Stimulated activated CD4-positive, alpha-beta T cell treated with anti-CD3 and anti-CD28 coated beads, Interleukin-15, amount 100 ng/mL, for 24 hours (primary cell): ENCODE measurements at places on chromosomes 4 and X.

DNA sequence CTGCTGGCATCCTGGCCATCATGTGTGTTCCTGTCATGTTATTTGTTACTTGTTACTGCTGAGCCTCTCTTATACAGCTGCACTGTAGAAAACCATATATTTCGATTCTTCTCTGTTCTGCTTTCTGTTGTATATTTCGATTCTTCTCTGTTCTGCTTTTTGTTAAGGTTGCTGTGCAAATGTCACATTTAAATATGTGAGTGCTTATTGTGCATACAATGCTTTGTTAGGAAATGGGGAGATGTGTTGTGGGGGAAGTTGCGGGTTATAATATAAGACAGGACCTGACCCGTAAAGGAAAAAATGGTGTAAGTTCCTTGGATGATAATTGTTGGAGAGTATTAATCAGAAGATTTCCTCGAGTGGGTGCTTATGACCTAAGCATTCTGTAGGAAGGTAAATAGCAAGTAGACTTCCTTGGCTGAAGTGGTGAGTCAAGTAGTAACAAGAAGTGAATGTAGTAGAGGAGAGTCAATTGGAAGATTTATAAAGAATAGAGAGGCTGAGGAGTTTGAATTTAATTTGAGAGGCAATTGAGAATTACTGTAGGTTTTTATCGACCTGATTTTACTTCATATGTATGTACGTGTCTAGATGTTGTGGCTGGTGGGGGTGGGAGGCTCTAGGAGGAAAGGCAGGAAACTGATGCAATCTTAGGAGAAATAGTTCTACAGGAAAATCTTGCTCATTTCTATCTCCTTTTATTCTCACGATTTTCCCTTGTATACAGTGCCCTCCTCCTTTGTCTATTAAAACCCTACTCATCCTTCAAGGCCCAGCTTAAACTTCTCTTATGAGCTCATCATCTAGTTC, 8.5 kb downstream of the OGT start:
- DNase-seq: peak; percentile 40

- no peak for DNase-seq
Measured at GRCh38 chr4:15158406-15159091, 156.3 kb downstream of the CPEB2 start.

DNA sequence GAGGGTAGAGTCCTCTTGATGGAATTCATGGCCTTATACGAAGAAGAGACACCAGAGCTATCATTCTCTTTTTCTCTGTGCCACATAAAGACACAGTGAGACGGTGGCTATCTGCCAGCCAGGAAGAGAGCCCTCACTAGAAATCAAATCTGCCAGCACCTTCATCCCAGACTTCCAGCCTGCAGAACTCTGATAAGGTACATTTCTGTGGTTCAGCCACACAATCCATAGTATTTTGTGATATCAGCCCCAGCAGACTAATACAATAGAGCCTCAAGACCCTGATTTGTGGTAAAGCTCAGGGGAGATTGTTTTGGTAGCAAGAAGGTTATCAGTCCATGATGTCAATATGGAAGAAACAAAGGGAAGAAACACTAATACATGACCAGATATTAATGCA, 1213.2 kb downstream of the NLGN4X start:
- no peak for DNase-seq

- peak; percentile 44 for DNase-seq
Measured at GRCh38 chr4:184329659-184330400, 112.2 kb upstream of the ENPP6 start.

DNA sequence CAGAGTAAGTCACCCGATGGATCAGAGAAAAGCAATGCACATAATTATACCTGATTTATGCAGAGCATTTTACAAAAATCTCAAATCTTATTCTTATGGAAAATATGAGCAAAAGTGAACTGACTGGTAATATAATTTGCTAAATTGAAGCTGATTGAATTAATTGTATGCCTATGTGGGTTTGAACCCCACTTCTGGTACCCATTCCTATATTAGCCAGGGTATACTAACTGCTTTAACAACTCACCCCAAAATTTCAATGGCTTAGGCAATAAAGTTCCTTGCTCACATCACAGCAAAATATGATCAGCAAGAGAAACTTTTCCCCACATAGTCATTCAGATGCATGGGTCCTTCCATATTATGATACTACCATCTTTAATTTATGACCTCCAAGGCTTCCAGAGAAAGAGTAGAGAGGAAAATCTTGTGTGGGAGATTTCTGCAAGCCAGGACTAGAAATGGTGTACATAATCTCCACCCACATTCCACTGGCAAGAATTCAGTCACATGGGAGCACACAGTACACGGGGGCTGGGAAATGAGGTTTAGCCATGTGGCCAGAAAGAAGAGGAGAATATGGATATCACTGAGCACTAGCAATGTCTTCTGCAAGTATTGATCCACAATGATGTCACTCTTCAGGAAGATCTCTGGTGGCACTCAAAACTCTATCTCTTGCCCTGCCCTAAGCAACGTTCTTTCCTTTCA, 640.7 kb downstream of the BCOR start:
- DNase-seq: no peak

GRCh38 chrX:45360571-45360970, 159.9 kb upstream of the DIPK2B start:
- no peak for DNase-seq

- DNase-seq: no peak
Measured at GRCh38 chr4:30535255-30535654, 184.9 kb upstream of the PCDH7 start.

DNA sequence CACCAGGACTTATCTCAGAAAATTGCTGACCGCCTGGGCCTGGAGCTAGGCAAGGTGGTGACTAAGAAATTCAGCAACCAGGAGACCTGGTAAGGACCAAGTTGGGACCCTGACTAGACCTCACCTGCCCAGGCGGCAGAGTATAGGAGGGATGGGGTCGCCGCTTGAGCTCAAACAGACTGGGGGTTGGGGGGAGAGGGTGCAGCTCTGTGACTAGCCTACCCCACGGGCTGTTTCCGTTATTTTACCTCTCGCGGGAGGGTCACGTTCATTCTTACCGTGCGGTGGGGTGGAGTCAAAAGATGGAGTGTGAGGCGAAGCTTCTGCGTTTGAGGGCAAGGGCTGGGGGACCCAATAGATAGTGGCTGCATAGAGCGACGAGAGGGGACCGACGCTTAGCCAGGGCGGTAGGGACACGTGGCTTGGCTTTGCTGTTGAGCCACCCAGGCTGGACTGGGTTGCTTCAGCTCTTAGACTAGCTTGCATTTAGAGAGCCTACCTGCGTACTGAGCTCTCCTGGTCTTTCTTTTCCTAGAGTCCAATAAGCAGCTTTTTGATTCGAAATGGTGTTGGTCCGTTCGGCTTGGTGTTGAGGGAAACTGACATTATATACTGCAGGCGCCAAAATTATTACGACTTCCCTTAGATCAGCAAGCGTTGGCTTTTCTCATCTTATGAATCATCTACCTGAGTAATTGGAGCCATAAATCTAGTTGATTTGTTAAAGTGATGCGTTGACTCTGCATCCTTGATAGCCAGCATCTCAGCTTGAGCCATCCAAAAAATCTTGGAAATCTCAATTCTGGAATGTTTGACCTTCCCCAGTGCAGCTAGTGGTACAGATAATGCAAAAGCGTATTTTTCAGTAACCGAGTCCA, 591 bp downstream of the PRPS1 start:
- DNase-seq: peak; percentile 65

- DNase-seq: peak; percentile 90
Measured at GRCh38 chr4:7803992-7804755, 135.5 kb downstream of the AFAP1 start.

GRCh38 chr4:137960371-137961050, 281.6 kb downstream of the SLC7A11 start:
- no peak for DNase-seq

DNA sequence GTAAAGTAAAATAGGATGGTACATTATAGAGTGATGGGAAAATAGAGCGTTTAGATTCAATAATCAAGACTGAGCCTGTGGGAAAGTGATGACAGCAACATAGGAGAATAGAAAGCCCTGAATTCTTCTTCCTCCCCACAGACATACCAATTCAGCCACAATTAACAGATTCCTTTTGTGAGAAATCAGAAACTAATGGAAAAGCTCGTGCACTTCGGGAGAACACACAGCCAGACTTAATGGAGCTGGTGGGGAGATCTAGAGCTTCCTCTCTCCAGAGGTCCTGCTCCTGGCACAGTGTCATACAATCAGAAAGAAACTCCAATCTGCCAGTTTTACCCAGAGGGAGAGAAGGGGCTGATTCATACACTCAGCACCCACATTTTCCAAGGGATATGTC, 676.3 kb upstream of the BOD1L1 start:
- no peak for DNase-seq

DNA sequence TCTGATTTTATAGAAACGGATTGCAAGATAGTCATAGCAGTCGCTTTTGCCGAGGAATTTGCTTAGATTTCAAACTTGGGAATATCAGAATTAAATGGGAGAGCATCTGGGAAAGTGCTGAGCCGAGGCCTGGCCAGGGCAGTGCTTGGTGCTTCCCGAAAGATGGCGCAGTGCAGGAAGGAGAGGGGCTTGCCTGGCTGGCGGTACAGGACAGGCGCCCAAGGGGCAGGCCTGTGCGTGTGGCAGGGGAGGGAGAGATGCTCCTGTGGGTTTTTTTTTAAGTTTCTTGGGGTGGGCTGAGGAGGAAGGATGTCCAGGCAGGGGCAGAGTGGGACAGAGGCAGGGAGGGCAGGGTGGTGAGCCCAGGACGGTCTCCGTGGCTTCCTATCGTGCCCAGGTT, 241.1 kb downstream of the AFAP1 start:
- DNase-seq: no peak

- DNase-seq: no peak
Measured at GRCh38 chr4:85939595-85939994, 420.3 kb downstream of the MAPK10 start.

GRCh38 chrX:106780664-106781377, 21.7 kb upstream of the TBC1D8B start:
- no peak for DNase-seq

GRCh38 chr4:115969756-115970155, 856.3 kb upstream of the NDST4 start:
- DNase-seq: no peak

DNA sequence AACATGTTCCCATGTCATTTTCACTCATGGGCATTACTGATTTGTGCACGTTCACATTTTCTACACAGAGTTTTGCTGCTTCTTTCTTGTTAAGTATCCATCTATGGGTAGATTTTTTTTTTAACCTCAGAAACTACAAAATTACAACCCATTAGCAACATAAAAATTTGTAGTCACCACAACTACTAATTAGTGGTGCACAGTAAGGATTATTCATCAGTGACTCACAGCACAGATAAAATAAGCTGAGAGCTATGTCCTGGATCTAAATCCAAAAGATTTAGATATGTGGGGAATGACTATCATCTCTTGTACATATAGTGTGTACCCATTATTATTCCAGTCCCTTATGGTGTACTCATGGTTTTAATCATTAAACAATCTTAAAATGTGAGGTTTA, 19.7 kb upstream of the AMELX start:
- DNase-seq: no peak

DNA sequence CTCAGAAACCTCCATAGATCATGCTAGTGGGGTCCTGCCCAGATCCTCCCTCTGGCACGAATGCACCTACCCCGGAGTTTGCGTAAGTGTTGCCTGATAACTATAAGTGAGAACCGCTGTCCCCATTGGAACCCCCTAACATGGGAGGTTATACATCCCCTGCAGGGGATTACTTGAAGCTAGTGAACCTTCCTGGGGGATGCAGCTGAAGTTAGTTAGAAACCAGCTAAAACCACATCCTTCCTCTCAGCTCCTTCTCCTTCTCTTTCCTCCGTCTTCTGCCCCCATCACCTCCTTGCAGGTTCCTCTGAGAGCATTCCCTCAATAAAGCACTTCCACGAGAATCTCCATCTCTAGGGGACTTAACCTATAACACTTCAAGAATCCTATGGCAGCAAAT, 95.0 kb downstream of the ZNF827 start:
- no peak for DNase-seq

- DNase-seq: no peak
Measured at GRCh38 chrX:23779025-23779424, 3.9 kb upstream of the SAT1 start.

- peak; percentile 79 for DNase-seq
Measured at GRCh38 chrX:48957477-48957826, at the start of gene OTUD5. OTUD5 (minus strand) TSS chrX:48957607; CDS start chrX:48957570, 37 bp downstream.

DNA sequence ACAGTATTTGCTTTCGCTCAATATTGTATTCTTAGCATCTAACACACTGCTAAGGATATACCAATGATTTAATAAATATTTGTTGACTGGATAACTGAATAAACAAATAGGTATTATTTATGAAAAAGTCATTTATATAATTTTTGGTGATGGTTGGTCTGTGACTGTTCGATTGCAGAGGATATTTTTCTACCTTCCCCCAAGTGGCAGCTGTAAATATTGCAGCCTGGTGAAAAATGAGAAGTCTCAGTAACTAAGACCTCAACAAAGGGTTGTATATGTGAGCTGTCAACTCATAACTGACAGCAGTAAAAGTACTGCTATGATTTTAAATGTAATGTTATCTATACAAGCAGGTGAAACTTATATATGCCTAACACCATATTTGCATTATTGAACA, 36.0 kb downstream of the HTR2C start:
- no peak for DNase-seq

DNA sequence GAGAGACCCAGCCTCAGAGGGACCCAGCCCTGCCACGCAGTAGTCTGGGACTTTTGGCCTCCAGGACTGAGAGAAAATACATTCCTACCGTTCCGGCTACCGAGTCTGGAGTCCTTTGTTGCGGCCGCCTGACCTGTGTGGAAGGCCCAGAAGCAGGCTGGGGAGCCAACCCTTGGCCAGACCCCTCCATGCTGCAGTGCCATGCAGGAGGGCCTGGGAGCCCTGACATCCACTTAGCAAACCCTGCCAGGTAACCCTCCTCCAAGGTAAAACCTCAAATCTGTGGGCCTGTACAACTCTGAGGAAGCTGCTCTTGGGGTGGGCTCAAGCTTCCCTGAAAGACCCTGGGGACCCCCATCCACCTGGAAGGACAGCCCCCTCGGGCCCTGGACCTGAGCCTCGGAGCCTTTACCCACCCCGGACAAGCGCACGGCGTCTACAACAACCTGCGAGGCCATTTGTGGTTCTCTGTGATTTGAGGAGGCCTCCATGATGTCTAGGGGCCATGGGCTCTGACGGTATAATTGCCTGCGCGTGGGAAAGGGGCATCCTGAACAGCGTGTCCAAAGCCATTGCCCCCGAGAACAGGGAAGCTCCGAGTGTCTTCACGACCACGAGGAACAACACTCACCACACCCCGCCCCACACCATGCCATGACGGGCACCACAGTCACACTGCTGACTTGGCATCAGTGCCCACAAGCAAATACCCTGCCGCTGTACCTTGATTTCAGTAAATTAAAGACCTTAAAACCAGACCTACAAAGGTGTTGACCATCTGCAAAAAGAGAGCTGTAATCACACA, 58.7 kb downstream of the ZFYVE28 start:
- DNase-seq: no peak

DNA sequence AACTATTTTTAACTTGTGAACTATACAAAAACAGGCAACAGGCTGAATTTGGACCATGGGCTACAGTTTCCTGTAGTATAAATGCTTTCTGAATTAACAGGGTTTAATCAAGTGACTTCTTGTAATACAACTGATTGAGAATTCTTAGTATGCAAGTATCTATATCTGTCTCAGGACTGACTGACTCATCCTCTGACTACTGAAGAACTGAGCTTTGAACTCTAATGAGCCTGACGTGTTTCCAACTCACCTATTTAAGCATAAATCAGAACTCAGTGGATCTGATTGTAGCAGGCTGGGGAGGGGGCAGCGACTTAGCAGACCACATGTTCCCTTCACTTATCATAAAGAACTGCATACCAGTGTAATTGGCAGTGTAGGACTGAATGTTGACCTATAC, 7.8 kb downstream of the SPATA4 start:
- DNase-seq: peak; percentile 9

GRCh38 chrX:150610446-150610845, 42.0 kb downstream of the MTM1 start:
- DNase-seq: no peak
